NCI-H187 treated with DMSO at 0.1 percent for 48 hours (cell line): ENCODE measurements at places on chromosomes 7 and 10.

- no peak for DNase-seq
These were observed 12.8 kb upstream of the MBL2 start for GRCh38 chr10:52785418-52785817.

DNA sequence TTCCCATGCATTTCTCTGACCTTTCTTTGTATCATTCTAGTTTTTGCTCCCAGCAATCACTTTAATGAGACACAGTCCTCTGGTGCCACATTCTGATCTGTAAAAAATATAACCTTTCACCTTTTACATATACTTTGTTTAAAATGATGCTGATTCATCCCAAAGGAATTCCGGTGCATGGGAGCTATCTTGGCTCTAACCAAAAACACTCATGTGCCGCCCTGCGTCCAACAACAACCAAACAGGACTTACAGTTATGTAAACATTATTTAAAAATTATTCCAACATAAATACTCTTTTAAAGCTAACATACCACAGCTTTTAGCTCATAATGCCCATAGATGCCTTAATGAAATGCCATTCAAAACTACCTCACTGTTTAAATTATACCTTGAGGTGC, 7.7 kb upstream of the OPALIN start:
- DNase-seq: no peak

DNA sequence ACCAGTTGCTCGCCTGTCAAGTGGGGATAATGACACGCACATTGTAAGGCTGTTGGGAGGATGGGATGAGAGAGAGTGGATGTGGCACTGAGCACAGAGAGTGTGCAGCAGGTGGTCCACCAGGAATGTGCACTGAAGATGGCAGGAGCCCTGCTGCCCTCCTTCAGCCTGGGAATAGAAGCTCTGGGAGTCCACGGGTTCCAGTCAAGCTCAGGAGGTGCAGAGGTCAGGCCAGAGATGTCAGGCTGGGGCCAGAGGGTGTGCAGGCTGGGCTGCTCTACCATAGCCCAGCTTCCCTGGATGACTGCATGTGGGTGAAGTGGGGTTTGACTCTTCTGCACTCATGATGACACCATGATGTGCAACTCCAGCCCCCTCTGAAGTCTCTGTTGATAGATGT, 58.7 kb downstream of the C10orf120 start:
- no peak for DNase-seq

GRCh38 chr7:108002726-108003598, at the start of gene LAMB1:
TSS of gene LAMB1 (minus strand) at chr7:108003161. CDS start at chr7:108002885, 276 bp downstream.
- DNase-seq: no peak

DNA sequence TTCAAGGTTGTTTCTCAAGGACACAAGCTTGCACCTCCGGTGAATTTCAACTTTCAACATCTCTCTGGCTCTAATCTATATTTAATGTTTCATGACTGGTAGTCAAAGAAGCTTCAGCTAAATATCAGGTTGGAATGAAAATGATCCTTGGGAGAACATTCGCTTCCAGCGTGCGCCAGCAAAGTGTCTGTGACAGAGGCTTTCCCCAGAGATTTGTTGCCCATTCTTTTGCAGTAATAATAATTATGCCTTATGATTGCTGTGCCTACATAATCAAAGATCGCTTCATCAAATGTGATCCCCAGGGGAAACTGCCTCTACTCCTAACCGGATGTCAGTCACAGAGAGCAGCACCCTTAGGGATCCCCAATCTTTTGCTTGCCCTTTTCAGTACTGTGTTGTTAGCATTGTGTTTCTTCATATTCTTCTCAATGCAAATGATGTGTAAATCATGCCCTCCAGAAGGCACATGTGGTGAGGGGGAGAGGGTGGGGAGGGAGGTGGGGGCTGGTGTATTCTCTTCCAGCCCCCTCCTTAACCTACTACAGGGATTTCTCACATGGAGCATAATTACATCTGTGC, 30.5 kb downstream of the FZD1 start:
- no peak for DNase-seq
